Activated CD4-positive, alpha-beta T cell treated with anti-CD3 and anti-CD28 coated beads, Interleukin-2, amount 10 ng/mL, durations not matched to agents 24 days and 14 days (primary cell): ENCODE measurements at places on chromosomes 7 and 10. TPM values are rescaled to one million over a fixed set of nuclear protein-coding genes. Genes with fewer than 3 reads are reported as not detected.

The GNAI1 gene
- 5.7 and 6.8 TPM in 2 replicates for total RNA-seq

The PDE6C gene
- total RNA-seq, result not detected in 2 replicates

The ADGRA1 gene
- total RNA-seq, result not detected in 2 replicates

The DDC gene
- total RNA-seq, result 0.19 and 0.35 TPM in 2 replicates

The SPDYE1 gene
- total RNA-seq, result not detected in 2 replicates

The PTF1A gene
- not detected in 2 replicates for total RNA-seq

- DNase-seq, result no peak
Observed at GRCh38 chr7:85595750-85596178, 408.9 kb upstream of the SEMA3D start.

DNA sequence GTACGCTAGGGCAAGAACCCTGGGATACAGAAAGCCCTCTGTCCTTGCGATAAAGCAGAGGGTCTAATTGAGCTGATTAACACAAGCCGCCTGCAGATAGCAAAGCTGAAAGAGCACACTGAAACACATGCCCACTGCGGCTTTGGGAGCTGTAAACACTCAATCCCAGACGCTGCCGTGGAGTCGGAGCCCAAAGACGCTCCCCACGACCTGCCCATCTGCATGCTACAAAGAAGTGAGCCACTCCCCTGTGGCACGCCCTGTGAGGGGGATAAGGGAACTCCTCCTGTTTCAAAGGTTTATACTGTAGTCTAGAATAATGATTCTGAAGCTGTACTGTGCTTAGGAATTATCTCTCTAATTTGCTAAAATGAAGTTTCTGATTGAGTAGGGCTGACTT, 985.6 kb upstream of the GHITM start:
- DNase-seq, result no peak

DNA sequence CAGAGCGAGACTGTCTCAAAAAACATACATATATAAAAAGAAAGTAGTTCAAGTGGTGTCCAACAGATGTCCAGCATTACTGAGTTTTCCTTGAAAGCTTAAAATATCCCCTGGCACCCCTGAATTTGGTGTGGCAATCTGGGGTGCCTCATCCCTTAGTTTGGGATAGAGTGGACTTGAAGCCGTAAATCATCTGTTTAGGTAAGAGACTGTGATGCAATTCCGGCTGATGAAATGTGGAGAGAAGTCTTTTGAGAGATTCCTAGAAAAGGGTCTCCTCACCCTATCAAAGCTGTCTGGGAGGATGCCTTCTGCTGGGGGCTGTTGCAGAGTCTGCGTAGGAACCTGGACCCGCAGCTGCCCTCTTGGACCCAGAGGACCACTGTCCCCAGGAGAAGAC, 408.0 kb downstream of the RPS24 start:
- no peak for DNase-seq

DNA sequence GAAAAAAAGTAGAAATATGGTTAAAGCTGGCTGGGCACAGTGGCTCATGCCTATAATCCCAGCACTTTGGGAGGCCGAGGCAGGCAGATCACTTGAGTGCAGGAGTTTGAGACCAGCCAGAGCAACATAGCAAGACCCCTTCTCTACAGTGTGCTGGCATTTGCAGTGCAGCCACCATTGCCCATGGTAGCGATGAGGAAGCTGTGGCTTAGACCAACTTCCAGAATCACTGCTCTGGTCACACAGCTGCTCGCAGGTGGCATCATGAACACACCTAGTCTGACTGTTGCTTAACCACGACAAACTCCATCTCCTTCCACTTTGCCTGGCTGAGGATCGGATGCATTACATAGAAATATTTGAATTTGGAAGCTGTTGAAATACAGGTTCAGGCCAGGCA, 137.1 kb downstream of the CUX1 start:
- DNase-seq, result no peak

DNA sequence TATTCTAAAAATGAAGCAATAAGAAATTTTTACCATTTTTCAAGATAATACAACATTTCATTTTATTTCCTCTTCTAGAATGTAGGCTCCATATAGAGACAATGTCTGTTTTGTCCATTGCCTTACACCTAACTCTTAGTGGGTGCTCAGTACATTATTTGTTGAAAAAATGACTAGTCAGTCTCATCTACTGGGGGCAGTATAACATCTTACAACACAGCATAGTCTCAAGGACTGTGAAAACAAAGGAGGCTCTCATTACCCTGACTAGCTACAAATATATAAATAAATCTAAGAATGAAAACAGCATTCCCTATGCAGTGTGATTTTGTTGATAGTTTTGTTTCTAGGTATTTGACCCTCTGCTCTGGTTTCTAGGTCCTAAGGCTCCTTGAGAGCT, 11.6 kb downstream of the CRPPA start:
- DNase-seq, result no peak

- DNase-seq, result no peak
Observed at GRCh38 chr10:125742465-125742864, 23.0 kb downstream of the EDRF1 start.

DNA sequence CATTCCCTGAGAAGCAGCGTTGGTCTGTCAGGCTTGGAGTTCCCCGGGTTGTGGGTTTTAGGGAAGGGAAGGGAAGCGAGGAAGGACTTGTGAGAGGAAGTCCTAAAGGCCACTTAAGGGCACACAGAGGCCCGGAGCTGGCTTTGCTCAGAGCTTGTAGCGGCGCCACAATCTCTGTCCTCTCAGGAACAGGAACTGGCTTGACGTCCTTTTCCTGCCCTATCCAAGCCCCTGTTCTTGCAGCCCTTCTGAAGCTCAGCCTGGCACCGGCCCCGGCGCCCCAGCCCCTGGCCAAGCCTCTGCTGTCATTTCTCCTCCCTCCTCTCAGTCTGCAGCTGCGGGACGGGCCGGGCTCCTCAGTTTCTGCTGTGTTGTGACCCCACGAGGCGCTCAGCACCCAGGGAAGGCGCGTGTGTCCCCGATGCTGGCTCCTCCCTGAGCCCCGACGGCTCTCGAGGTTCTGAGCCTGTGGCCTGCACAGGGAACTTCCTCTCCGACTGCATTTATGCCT, at the start of gene GIMAP8:
GIMAP8 (plus strand) TSS at position 140 of the 511 bp plus-strand sequence. CDS start 16,069 bp downstream, outside the sequence.
- DNase-seq, result peak; percentile 90
